ENCODE measurements at places on chromosomes 6 and 20. TPM values are rescaled to one million over a fixed set of nuclear protein-coding genes. Genes with fewer than 3 reads are reported as not detected.
A peak's percentile ranks its signal among the peaks of the same experiment; 100 is the strongest.

The SULF2 gene
- 85.0 TPM for total RNA-seq

The VIP gene
- total RNA-seq: 0.65 TPM

The ROS1 gene
- total RNA-seq: not detected

The CTCFL gene
- not detected for total RNA-seq

The IL17F gene
- not detected for total RNA-seq

The UNC5CL gene
- under 0.01 TPM for total RNA-seq

The HS3ST5 gene
- total RNA-seq: not detected

The VWA7 gene
- total RNA-seq: 0.40 TPM

The PLTP gene
- 4.4 TPM for total RNA-seq

The MAP1LC3A gene
- 38.7 TPM for total RNA-seq

DNA sequence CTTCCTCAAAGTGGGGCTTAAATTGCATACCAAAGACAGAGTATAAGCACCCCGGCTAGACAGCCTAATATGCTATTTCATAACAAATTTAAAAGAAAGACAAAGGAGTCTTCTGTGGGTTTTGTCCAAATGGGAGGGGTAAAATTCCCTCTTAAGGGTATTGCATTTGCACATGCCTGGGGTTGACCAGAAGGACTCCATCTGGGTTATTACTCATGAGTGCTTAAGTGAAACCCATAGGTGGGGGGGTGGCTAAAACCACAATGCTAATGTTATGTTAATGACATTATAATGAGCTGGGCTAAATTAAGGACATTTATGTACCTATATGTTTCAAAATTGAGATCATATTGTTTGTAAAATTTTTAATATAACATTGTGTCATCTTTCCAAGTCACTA lies 15.0 kb downstream of the IMPG1 start:
- DNase-seq: no peak

DNA sequence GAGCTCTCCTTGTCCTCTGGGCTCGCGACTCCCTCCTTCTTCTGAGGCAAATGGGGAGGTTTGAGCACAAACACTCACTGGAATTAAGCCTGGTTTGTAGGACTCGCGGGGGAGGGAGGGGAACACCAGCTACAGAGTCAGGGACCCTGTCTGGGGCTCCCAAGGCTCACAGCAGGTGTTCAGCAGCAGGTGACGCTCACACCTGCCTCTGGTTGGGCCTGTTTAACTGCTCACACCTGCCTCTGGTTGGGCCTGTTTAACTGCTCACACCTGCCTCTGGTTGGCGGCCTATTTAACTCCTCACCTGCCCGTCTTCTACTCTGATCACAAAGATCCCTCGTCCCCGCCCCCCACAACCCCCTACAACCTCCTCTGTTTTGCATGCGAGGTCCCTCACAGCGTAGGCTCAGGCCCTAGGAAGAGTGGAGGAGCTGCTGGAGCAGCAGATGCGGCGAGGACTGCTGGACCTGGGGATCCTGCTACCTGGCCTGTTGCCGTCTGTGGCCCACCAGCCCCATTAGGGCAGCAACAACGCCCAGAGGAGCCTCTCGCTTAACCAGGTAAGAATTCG lies 181.9 kb downstream of the ERMARD start:
- DNase-seq: no peak

GRCh38 chr6:140897804-140898573 lies 1234.7 kb upstream of the GJE1 start:
- DNase-seq: no peak

DNA sequence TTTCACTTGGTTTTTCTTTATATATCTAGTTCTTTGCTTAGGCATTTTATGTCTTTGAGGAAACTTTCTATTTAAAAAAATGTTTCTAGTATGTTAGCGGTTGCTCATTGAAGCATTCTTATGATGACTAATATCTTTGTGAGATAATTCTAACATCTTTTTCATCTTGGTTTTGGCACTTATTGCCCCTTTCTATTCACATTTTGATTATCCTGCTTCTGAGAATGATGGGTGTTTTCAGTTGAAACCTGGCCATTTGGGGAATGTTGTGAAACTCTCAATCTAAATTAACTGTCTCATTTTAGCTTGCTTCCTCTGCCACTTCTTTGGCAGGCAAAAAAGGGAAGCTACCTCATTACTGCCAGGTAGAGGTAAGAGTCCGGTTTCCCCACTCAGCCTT lies 683.1 kb downstream of the DOK5 start:
- no peak for DNase-seq

GRCh38 chr6:129946439-129947140 lies 71.8 kb upstream of the L3MBTL3 start:
- DNase-seq: no peak

DNA sequence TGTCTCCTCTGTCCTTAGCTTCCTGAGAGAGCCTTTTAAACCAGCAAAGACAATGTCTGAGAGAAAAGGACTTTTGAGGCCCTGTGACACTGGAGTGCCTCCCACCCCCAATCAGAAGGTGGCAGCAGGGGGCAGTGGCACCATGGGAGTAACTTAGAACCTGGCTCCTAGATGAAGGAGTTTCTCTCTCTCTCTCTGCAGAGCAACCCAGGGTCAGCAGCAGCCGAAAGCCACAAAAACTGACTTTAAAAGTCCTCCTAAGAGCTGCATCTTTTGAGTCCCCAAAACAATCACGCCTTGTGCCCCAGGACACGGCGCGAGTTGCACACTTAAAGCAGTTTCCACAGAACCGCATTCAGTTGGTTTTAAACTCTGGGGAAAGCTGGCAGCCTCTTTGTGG lies 5.3 kb upstream of the TCP11 start:
- peak; percentile 68 for DNase-seq

DNA sequence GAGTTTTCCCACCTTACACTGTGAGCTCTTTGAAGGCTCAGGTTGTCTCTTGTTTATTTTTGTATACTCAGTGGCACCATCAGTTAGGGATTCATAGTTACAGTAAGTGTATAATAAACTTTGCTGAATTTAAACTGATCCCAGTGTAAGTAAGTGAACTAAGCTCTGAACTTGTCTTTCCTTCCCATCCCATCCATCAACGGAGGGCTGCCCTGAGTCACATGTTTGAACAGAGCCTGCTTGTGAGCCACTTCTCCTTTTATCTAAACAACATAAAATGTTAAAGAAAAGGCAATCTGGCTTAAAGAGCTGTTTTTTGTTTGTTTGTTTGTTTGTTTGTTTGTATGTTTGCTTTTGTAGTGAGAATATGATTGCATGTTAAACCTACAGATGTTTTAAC lies 185.7 kb upstream of the MARCKS start:
- peak; percentile 28 for DNase-seq

- no peak for DNase-seq
Measured at GRCh38 chr20:5608104-5608441, 142.1 kb upstream of the SHLD1 start.

GRCh38 chr20:36216314-36217025 lies 19.8 kb upstream of the AAR2 start:
- DNase-seq: no peak

- no peak for DNase-seq
Measured at GRCh38 chr20:20897145-20897544, 184.7 kb upstream of the RALGAPA2 start.

DNA sequence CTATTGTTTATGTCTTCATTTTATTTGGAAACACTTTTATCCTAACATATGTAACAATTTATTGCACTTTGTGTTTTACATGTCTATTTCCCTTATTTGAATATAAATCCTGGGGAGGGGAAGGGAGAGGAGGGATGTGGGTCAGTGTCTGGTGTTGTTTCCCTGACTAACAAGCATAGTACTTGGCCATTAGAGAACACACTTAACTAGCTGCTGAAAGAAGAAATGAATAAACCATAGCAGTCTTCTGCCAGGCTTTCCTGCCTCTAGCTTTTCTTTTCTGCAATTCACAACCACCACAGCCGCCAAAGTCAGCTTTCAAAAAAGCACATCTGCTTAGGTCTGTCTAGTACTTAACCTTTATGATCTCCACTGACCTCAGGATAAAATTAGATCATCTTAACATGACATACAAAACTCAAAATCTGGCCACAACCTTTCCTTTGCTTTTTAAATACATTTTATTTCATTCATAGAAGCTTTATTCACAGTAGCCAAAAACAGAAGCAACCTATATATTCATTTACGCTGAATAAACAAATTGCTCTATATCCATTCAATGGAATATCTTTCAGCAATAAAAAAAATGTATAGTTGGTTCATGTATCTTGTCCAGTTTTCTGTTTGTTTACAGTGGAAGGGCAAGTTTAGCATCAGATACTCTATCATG lies 16.3 kb downstream of the PDSS2 start:
- no peak for DNase-seq

- no peak for DNase-seq
Measured at GRCh38 chr20:41380551-41381193, 14.1 kb upstream of the EMILIN3 start.

GRCh38 chr6:16840291-16840690 lies 79.0 kb upstream of the ATXN1 start:
- DNase-seq: no peak

DNA sequence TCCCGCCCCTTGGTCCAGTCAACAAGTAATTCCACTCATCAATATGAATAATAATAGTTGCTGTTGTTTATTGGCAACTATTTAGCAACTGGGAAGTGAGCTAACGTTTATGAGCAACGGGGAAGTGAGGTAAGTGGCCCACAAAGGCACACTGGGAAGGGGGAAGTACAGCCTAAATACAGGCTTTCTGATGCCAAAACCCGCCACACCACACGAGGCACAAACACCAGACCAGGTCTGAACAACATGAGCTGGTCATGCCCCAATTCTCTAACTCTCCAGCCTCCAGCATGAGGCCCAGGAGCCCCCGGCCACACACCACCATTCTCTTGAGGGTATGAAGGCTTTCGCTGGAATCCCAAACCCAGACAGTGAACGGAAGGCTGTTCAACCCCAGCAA lies 50.8 kb downstream of the PREX1 start:
- no peak for DNase-seq

DNA sequence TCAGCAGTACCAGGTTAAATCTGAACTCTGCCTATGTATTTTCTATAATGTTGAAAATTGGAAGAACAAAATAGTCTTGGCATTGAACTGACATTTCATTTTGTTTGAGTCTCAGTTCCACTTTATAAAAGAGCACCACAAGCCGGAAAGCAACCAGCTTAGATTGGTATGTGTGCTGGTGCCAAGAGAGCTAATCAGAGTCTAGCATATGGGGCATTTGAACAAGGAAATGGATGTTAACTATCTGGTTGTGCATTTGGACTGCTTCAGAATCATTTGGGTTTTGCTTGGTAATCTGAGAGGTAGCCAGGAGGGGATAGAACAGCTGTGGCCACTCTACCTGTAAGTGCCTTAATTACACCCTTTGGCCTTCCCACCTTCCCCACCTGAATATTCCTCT lies 184.8 kb downstream of the GRIK2 start:
- DNase-seq: no peak

DNA sequence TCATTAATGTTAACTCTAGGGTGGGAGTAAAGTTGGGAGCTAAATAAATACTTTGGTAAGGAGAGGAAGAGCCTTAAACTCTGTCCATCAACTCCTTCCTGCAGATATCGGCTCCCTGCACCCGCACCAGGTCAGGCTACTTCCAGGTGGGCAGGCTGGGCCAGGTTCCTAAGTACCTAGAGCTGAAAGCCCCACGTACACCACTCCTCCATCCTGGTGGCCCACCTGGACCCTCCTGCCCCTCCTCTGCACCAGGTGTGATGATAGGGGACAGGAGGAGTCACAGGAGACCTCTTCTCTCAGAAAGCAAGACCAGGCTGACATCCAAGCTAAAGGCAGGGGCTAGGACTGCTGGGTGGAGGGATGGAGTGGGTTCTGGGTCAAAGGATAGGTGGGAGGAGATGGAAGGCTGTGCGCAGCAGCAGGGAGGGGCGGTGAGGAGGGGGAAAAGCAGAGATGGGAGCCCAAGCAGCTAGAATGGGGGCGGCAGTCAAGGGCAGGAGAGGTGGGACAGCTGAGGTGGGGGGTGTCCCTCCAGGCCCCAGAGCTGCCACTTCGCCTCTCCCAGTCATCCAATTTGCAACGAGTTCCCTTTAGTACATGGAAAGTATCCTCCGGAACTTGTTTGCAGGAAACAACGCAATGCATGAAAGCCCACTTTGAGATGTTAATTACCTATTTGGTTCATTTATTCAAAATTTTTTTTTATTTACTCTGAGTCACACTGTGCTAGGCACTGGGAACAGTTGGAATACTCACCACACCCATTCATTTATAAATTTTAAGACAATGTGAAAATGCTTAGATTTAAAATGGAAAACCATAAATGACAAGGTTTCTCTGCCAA lies 15.2 kb upstream of the TOX2 start:
- DNase-seq: no peak

DNA sequence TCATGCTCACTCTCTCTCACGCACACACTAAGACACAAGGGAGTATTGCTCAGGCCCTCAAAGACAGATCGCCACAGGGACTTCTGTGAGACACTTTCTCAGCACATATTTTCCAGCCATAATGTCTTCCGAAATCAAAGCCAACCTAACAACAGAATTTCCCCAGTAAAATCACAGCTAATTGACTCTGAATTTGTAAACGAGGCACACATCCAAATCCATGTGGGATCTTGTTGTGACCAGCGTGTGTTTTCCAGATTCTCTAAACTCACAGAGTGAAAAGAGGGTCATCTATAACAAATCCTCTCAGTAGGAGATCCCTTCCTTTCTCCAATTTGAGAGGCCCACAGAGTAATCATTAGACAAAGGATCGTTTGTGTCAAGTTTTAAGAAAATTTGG lies 280.4 kb downstream of the PACRG start:
- no peak for DNase-seq

- no peak for DNase-seq
Measured at GRCh38 chr20:24446811-24447210, 22.6 kb upstream of the SYNDIG1 start.

- no peak for DNase-seq
Measured at GRCh38 chr20:25637247-25637646, 13.4 kb upstream of the NANP start.

GRCh38 chr20:16562259-16562658 lies 11.0 kb downstream of the KIF16B start:
- no peak for DNase-seq

DNA sequence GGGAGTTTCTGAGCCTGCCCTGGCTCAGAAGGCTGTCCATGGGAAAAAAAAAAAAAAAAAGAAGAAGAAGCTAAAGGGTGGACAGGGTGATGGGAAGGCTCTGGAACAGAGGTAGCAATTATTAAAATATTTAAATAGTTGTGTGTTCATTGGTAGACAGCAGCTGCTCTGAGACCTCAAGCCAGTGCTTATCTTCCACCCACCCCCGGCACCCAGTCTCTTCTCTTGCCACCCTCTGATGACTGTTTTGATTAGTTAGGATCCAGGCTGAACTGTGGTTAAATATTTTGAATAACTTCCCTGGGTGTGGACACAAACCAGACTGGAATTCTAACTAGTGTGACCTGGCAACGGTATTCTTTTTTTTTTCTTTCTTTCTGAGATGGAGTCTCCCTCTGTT lies 16.9 kb upstream of the SRSF3 start:
- DNase-seq: no peak

GRCh38 chr20:46332373-46333160 lies 24.3 kb upstream of the CDH22 start:
- no peak for DNase-seq

GRCh38 chr20:19213946-19214490 lies 1.6 kb downstream of the SLC24A3 start:
- no peak for DNase-seq

DNA sequence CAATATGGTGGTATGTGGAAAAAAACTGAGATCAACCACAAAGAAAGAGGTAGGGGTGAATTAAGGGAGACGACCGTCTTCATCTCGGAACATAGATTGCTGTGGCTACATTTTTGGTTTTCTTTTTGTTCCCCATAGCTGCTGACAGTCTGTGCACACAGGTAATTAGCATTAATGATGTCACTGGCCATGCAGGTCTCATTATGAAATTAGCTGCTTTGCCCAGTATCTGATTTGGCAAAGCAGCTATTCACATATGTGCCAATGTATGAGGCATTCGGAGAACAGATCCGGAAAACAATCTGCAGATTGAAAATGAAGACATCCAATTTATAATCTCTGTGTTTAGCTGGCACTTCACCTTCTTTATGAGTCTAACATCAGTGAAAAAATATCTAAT lies 13.1 kb downstream of the NOX3 start:
- DNase-seq: no peak

Data from lung microvascular endothelial cell (primary cell).